ENCODE measurements at places on chromosomes 4 and X.

- no peak for DNase-seq
These were observed 469.2 kb upstream of the DIPK2B start for GRCh38 chrX:45669715-45670340.

DNA sequence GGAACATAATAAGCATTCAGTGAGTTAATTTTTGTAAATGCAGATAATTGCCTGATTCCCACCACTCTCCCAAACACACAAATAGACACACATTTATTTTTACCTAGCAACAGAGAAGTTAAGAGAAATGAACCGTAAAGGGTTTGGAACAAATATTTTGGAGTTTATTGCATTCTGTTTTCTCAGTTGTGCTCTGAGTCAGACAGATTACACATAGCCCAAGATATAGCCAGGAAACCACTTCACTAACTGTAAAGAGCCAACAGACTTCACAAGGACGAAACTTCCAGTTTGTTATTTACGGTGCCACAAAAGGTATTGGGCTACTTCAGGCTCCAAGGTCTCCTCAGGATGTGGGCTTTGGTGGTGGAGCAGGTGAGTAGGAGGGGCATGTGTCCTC lies 217.0 kb downstream of the BMPR1B start:
- DNase-seq: no peak

GRCh38 chr4:104493081-104493831 lies 1.4 kb downstream of the CXXC4 start:
- DNase-seq: no peak

- no peak for DNase-seq
These were observed 1.1 kb downstream of the MECP2 start for GRCh38 chrX:154096140-154097002.

GRCh38 chrX:98028691-98029090 lies 1145.0 kb downstream of the RPA4 start:
- DNase-seq: no peak

DNA sequence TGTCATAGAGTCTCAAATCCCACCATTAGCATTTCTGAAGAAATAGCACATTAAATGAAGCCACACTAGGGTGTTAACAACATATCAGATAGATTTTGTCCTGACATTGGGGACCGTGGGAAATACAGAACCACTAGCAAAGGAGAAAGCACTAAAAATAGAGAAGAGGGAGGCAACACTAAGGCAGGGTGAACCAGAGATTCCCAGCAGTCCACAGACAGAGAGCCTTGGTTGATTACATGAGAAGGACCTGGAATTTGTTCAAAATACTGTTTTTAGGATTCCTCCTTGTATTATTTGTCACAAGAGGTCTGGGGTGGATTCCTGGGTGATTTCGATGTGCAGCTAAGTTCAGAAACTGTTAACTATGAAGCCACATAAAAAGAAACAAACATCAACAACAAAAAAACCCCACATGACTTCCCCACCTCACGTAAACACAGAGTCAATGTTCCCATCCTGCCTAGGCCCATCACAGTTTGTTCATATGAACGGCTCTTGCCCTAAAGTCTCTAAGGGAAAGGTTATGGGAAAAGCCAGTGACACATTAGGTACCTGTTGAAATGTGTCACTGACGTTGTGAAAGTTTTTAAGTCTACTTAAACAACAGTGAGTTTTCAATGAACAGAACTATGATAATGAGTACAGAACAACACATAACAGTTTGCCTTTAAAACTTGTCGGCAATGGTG lies 23.6 kb upstream of the GRSF1 start:
- DNase-seq: no peak

DNA sequence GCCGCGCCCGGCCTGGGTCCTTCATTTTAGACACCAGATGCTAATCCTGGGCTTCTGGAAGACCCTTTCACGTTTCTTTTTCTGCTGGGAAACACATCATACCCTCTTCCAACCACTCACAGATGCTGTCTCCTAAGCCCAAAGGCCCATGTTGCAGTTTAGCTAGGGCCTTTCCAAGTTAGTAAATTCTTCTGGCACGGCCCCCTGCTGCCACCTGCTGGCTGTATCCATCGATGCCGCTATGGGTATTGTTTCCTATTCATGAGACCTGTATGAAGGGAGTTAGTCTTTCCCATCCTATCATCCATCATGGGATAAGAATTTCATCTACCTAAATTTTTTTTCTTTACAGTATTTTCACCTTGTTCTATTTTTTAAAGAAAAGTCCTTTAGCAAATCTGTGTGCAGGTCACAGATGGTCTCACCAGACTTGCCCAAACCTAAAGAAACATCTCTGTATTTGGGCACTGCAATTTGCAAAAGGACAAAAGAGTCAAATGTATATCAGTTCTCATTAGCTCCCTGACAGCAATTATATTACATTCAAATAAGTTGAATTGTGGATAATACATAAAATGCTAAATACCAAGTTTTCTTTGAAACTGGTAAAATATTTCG lies 37.8 kb upstream of the SLC9A7 start:
- DNase-seq: peak; percentile 63

DNA sequence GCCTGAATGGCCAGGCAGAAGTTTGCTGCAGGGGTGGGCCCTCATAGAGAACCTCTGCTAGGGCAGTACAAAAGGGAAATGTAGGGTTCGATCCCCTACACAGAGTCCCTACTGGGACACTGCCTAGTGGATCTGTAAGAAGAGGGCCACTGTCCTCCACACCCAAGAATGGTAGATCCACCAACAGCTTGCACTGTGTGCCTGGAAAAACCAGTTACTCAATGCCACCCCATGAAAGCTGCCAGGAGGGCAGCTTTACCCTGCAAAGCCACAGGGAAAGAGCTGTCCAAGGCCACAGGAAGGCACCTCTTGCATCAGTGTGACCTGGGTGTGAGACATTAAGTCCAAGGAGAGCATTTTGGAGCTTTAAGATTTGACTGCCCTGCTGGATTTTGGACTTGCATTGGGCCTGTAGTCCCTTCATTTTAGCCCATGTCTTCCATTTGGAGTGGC lies 781.6 kb downstream of the TRAM1L1 start:
- DNase-seq: no peak

DNA sequence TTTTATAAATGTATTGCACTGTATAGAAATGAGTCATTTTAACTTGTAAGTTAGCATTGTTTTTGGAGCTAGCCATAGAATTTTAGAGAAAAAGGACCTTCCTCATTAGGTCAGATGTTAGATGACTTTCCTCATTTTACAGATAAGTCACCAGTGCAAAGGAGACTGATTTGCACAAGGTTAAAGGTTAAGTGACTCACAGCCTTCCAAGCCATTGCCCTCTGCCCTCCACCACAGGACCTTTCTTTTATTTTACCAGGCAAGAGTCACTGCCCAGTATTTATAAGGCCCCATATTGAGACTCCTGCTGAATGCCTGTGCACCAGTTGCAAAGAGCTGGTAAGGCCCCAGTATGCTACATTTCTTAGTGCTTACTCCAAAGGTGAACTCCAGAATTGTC lies 4.2 kb upstream of the ABCG2 start:
- DNase-seq: no peak

Measured in NCI-H460 (cell line).